ENCODE measurements at places on chromosomes 2 and 18. TPM values are rescaled to one million over a fixed set of nuclear protein-coding genes. Genes with fewer than 3 reads are reported as not detected.

DNA sequence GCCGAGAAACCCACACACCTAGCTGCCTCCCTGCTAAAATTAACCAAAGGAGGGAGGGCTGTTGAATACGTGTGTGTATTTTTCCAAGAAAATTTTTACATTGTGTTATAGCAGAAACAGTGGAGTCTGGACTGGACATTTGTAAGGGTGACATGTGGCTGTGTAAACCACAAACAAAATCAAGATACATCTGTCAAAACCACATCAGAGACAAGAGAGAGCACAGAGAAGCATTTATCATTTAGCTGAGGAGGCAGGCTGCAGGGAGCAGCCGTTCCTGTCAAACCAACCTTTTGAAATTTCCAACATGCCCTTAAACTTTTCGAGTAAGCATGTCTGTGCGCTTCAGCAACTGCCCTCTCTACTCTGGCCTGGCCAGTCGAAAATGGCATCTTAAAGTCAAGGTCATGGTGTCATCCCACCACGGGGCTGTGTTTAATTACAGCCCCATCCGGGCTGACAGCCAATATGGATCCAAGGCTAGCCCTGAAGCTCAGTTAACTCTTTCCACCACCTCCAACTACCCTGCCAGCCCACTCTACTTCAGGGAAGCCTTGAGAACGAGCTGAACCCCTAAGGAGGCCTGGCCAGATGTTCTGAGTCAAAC, 8.4 kb downstream of the BCL11A start:
- DNase-seq: no peak

GRCh38 chr2:144415386-144415785, 104.5 kb downstream of the ZEB2 start:
- DNase-seq: no peak

GRCh38 chr18:23356424-23356823, 96.7 kb upstream of the RIOK3 start:
- no peak for DNase-seq

- no peak for DNase-seq
These were observed 22.1 kb upstream of the KCNG2 start for GRCh38 chr18:79775441-79776221.

GRCh38 chr2:181143790-181144300, 163.4 kb downstream of the UBE2E3 start:
- no peak for DNase-seq

DNA sequence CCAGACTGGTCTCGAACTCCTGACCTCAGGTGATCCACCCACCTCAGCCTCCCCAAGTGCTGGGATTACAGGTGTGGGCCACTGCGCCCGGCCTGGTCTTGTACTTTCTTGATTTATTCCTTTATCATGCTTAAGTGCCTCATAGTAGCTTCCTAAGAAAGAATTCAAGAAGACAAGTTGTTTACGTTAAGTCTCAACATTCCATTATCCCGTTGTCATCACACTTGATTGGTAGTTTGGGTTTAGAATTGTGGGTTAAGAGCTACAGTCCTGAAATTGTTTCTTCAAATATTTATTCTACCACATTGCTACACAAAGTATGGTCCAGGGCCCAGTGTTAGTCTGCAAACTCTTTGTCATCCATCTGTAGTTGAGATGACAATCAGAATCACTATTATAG, 194.0 kb downstream of the VWC2L start:
- no peak for DNase-seq

- no peak for DNase-seq
These were observed 61.8 kb upstream of the EFEMP1 start for GRCh38 chr2:55985406-55985805.

DNA sequence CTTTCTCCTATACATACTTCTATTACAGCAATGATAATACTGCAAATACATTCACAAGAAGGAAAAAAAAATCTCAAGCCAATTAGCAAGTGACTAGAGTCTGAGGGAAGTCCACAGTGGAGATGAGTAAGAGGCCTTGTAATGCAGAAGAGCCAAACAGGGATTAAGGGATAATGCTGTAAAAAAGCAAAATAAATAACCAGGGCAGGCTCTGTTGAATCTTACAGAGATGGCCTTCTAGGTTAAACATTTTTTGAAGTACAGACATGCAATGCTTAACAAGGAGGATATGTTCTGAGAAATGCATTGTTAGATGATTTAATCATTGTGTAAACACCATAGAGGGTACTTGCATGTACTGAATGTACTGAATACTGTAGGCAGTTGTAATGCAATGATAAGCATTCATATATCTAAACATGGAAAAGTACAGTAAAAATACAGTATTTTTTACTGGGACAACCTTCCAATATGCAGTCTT, 122.1 kb upstream of the RMDN2 start:
- DNase-seq: no peak

CYP26B1 gene
- total RNA-seq: 3.1 TPM

C2orf66 gene
- total RNA-seq: not detected

COL3A1 gene
- 216 TPM for total RNA-seq
